Osteoblast (primary cell): ENCODE measurements at places on chromosomes 7 and 10. TPM values are rescaled to one million over a fixed set of nuclear protein-coding genes. Genes with fewer than 3 reads are reported as not detected.

GRCh38 chr10:11527691-11528255, 83.7 kb downstream of the USP6NL start:
- DNase-seq, result no peak

GRCh38 chr7:4233621-4234497, 448.2 kb upstream of the FOXK1 start:
- DNase-seq, result no peak

DNA sequence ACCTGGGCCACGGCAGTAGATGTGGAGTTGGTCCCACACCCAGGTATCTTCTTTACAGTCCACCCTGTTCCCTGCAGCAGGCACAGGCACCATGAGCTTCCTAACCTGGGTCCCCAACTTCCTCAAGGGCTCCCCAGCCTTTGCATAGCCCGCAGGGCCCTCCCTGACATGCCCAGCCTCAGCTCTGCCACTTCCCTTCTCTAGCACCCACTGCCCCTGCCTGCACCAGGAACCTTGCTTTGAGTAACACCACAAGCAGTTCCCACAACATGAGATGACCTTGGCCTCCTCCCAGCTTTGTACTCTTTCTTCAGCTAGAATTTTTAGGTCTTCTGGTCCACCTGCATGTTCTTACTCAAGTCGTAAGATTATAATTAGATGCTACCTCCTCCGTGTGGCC, 92.2 kb upstream of the ZPBP start:
- DNase-seq, result no peak

DNA sequence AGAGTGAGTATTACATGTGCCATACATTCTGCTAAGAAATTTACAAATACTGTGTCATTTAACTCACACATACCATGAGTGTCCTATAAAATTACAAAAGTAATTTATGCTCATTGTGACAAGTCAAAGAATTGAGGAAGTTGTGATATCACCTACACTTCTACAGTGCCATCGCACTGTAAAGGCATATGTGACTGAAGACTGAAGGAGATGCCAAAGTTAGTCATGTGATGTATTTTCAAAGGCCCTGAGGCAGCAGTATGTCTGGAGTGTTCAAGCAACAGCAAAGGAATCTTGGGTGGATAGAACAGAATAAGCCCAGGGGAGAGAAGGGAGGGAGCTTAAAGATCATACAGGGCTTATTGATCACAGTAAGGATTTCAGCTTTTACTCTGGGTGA, 176.8 kb downstream of the WNT2 start:
- DNase-seq, result no peak

DNA sequence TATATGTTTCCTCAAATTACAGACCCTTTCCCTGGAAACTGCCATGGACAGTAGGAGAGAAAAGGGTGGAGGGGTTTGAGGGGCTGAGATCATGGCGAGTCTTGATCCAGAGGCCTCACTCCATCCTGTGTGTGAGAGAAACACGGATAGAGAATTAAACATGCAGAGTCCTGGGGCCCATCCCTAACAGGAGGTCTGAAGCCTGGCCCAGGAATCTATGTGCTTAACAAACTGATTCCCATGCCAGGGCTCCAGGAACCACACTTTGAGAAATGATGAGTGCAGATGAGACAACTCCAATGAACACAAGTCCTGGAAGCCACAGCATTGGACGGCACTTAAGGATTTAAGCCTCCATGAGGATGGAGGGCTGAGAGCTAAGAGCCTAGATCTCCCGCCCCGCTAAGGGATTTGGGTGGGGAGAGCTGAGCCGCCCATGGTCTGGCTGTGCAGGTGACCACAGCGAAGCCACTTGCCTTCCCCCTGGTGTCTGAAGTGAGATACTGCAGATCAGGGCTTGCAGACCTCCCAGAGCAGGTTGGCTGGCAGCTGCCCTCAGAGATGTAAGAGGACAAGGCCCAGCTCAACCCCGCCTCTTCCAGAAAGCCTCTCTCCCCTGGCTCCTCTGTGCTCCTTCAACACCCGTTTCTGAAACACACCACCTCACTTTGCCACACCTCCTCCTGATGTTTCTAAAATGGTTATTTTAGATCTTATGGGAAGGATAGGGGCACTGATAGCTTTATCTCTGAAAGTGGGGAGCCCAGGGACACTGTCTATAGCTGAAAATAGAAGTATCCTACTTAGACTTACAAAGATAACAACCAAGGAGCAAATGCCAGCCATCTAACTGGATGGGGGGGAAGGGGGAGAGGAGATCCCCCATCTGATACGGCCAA, 24.8 kb upstream of the EIF5AL1 start:
- peak; percentile 71 for DNase-seq

DNA sequence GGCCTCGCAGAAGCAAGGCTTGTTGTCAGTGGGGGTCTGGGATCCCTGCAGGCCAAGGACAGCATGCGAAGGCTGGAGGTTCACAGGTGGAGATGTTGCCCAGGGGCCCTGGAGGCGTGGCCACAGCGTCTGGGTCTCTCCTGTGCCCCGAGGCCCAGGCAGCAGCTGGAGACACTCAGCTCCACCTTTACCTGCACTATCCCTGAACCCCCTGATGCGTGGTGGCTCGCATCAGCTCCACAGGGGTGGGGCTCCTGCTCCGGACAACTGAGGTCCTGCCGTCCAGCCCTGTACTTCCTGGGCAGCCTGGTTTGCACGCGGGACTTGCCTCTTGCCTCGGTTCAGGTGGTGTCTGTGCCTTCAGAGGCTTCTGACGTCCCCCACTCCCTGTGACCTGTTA, 54.6 kb upstream of the ZNF32 start:
- no peak for DNase-seq

DNA sequence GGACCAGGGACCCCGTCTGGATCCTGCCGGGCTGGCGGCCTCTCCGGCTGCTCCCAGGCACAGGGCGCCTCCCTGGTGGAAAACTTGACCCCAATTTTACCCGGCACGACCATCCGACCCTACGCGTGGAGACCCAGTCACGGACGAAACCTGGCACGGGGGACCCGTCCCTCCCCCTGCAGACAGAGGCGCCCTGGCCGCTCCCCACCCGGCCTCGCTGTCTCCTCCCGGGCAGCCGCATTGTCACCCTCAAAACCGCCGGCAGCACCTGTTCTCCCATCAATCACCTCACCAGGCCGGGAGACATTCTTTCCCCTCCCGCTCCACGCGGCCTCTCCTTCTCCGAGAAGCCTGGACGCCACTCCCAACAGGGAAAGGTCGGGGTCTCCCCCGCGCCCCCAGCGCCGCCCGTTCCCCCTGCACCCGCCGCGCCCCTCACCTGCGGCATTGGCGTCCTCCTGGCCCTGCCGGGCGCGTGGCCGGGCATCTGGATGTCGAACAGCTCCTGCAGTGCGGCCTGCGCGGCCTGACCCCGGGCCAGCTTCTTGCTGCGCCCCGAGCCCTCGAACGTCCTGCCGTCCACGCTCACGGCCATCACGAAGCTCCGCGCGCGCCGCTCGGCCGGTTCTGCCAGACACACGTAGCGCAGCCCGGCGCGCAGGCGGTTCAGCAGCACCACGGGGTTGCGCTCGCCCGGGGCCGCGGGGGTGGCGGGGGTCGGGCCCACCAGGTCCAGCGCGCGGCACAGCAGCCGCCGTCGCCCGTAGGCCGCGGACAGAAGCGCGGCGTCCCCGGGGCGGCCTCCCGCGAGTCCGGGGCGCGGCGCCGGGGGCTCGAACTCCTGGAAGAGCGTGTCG, 306.6 kb downstream of the WDR37 start:
- DNase-seq, result no peak

- DNase-seq, result no peak
These were observed 22.2 kb upstream of the PDLIM1 start for GRCh38 chr10:95312986-95313495.

The HMX2 gene
- not detected in 2 replicates for total RNA-seq

The CELF2 gene
- total RNA-seq, result 2.7 and 7.6 TPM in 2 replicates

DNA sequence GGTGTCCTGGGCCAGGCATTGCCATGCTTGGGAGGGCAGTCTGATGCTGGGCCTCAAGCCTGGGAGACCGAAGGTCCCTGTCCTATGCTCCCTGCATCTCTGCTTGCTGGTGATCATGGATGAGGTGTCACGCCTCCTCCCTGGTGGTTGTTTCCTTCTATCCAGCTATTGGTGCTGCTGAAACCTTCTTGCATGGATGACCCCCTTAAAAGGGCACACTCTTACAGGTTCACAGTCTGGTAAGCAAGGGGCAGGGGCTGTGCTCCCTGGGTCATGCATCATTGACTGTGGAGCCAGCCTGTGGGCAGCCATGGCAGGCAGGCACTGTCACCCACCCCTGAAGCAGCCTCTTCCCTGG, 36.8 kb upstream of the SLC29A3 start:
- DNase-seq, result peak; percentile 55

GRCh38 chr7:51316262-51316665, 345 bp downstream of the COBL start:
- DNase-seq, result no peak

The STEAP1B gene
- 31.8 and 40.4 TPM in 2 replicates for total RNA-seq

The CPEB3 gene
- total RNA-seq, result 1.1 and 1.2 TPM in 2 replicates

The METTL2B gene
- 29.5 and 30.8 TPM in 2 replicates for total RNA-seq

DNA sequence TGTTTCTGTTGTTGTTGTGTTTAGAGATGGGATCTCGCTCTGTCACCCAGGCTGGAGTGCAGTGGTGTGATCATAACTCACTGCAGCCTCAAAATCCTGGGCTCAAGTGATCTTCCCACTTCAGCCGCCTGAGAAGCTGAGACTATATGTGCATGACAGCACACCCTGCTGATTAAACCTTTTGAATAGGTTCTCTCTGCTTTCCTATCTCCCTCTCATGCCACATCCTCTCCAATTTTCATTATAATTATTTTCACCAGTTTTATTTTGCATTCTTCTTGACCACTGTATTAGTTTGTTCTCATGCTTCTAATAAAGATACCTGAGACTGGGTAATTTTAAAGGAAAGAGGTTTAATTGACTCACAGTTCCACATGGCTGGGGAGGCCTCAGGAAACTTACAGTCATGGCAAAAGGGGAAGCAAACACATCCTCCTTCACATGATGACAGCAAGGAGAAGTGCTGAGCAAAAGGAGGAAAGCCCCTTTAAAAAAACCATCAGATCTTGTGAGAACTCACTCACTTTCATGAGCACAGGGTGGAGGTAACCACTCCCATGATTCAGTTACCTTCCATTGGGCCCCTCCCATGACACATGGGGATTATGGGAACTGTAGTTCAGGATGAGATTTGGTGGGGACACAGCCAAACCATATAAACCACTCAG, 12.9 kb downstream of the AGK start:
- DNase-seq, result no peak

DNA sequence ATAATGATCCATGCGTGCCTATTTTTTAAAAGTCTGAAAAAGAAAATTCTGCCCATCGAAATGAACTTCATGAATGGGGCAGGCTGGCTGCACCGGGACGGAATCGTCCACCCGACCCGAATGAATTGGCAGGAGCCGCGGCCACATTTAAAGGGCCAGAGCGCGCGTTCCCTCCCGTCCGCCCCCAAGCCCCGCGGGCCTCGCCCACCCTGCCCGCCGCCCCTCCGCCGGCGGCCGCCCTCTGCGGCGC, 319 bp upstream of the GATA3 start:
- peak; percentile 92 for DNase-seq

GRCh38 chr7:108455998-108456677, at the start of gene NRCAM:
Gene NRCAM, minus strand, starts transcription at chr7:108456436. Its CDS starts 216,372 bp downstream, at chr7:108240064.
- DNase-seq, result peak; percentile 84

The GPR26 gene
- not detected in 2 replicates for total RNA-seq

The ZFYVE27 gene
- total RNA-seq, result 16.5 and 19.9 TPM in 2 replicates

The CYP2E1 gene
- total RNA-seq, result 1.5 and 1.8 TPM in 2 replicates

- peak; percentile 53 for DNase-seq
These were observed 21.8 kb downstream of the CFAP69 start for GRCh38 chr7:90266808-90267207.

- DNase-seq, result peak; percentile 43
These were observed 22.4 kb downstream of the NACAD start for GRCh38 chr7:45066409-45066808.

The TMEM273 gene
- total RNA-seq, result 0.59 TPM in 1 of 2 replicates, not detected in the other

DNA sequence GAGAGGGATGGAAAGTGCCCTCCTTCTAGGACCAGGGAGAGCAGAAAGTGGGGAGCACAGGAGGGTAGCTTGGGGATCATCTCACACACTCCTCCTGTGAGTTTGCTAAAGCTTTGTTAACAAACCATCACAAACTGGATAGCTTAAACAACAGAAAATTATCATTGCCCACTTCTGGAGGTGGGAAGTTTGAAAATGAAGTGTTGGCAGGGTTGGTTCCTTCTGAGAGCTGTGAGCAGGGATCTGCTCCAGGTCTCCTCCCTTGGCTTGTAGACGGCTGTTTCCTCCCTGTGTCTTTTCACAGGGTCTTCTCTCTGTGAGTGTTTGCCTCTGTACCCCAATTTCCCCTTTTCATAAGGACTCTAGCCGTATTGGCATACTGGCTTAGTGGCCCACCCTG, 32.0 kb upstream of the CXCL12 start:
- no peak for DNase-seq

The OR2A5 gene
- not detected in 2 replicates for total RNA-seq

DNA sequence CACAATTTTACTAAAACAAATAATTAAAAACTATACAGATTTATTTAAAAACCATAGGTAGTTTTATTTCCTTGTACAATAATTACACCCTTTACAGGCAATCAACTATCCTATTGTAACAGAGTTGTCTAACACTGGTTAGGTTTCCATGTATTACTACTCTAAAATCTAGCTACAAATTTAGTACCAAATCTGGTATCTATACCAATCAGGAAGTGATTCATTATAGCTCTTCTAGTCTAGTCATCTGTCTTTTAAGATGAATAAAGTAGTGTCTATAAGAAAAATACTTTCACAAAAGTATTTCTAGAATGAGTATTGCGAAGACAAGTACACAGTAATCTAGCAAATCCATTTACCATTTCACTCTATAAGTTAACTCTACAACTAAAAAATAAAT, 16.9 kb downstream of the ZNF800 start:
- no peak for DNase-seq

The NUTM2B gene
- 0.72 and 0.88 TPM in 2 replicates for total RNA-seq

The TMEM176B gene
- 0.72 TPM in 1 of 2 replicates, not detected in the other for total RNA-seq

The CADPS2 gene
- total RNA-seq, result 21.7 and 26.2 TPM in 2 replicates

GRCh38 chr10:75377869-75378268, 23.7 kb downstream of the ZNF503 start:
- no peak for DNase-seq

DNA sequence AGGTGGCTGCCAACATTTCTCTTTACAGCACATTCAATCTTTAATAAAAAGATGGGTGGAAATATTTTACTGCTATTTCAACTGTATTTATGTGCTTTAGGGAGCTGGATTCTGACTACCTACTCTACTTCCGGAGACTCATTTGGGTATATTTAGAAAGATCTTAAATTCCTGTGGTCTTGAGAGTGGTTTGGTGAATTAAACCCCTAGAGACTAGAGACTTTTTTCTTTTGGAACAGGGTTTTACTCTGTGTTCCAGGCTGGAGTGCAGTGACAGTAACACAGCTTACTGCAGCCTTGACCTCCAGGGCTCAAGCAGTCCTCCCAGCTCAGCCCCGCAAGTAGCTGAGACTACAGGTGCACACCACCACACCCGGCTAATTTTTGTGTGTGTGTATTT, 79.0 kb upstream of the HABP2 start:
- DNase-seq, result no peak

GRCh38 chr7:132453826-132454225, 122.4 kb downstream of the PLXNA4 start:
- no peak for DNase-seq

The GSAP gene
- 10.6 and 13.0 TPM in 2 replicates for total RNA-seq

- DNase-seq, result no peak
These were observed 846.5 kb downstream of the TYW1 start for GRCh38 chr7:67843001-67843565.

GRCh38 chr10:116408719-116409118, 18.9 kb upstream of the PNLIPRP3 start:
- no peak for DNase-seq

- no peak for DNase-seq
These were observed 265.2 kb upstream of the CSTF2T start for GRCh38 chr10:51964630-51965029.
